Psoas muscle (tissue), 8 donors: ENCODE measurements at places on chromosomes 11 and 22. TPM values are rescaled to one million over a fixed set of nuclear protein-coding genes. Genes with fewer than 3 reads are reported as not detected.

DNA sequence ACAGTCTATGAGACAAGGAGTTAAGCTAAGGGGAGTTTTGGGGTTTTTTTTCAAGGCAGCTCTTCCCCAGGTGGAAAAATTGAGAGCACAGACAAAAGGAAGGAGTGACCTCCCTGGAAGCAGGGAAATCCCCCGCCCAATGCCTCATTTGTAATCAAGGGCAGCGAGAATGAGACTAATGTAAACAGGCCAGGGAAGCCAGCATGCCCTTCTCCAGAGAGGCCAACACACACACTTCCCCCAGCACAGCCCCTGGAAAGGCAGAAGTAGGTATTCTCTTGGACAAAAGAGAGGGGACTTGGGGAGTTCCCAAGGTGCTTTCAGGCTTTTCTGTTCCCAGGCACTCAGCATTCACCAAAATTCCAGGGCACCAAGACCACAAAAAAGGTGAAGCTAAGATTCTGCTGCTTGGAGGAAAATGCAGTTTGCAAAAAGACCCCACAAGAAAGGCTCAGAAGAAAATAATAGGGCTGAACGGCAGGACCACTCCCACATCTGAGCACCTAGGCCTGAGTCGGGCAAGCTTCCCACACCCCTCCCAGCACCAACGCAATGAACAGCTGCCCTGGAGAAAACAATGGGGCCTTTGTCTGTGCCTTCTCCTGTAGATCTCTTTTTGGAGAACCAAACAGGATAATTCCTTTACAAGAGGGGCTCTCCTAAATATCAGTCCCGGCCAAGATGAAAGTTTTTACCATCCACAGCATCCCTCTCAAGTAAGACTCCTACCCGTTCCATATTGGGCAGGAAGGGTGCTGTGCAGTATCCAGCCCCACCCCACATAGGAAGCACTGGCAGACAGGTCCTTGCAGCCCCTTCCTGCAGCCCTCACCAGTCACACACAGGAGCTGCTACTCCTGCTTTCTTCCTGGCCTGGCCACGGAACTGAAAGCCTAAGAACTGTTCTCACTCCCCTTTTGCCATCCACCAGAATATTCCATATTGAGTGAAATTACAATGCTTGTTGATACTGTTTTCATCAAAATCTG, 70.7 kb upstream of the AKIP1 start:
- no peak overlapping the region for H3K4me3 ChIP-seq
- H3K36me3 ChIP-seq, result no peaks in the 10 kb centered on the region
- H3K27me3 ChIP-seq, result no peaks in the 10 kb centered on the region

DNA sequence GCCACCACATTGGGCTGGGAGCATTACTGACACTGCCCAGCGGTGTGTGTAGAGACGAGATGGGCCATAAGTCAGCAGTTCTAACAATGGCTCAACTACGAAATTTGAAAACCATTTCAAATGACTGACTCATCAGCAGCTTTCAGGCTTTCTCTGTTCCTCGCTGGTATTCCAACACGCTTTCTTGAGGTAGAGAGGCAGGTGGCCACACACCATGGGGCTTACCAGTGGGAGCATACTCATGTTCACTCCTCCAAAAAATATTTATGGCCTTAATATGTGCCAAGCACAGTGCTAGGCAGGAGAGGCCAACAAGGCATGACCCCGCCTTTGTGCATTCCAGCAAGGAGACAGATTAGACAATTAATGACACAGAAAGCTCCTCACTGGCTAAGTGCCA, 20.3 kb downstream of the ARFGAP2 start:
- peaks cover 11% of the 10 kb centered on the region for H3K4me1 ChIP-seq
- DNase-seq, result no peak
- no peak overlapping the region for H3K27ac ChIP-seq

DNA sequence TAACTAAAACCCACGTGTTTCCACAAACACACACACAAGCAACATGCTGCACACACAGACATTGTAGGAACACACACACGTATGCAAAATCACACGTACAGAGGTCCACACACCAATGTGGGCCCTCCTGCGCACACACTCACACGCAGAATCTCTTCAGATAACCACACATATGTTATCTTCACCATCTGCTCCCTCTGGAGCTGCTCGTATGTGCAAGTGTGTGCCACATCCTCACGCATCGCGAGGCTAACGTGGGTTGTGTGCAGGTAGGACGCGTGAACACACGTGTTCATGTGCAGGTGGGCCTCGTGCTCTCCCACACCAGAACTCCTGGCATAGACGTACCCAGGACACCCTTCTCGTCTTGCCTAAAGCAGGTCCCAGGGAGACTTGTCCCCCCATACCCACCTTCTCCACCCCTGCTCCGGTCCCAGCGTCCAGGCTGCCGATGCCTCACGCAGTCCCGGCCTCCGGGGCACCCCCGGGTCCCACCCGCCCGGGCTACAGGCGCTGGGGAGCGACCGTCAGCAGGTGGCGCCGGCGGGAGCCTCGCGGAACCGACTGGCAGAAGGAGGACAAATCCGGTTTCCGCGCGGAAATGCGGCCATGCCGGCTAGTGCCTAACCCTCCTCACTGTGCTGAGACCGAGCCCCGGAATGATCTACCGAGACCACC, 10.3 kb upstream of the IGSF9B start:
- no peaks in the 10 kb centered on the region for H3K27me3 ChIP-seq
- DNase-seq, result peak; percentile 76
- H3K36me3 ChIP-seq, result no peaks in the 10 kb centered on the region
- peaks cover 4% of the 10 kb centered on the region for H3K4me1 ChIP-seq

DNA sequence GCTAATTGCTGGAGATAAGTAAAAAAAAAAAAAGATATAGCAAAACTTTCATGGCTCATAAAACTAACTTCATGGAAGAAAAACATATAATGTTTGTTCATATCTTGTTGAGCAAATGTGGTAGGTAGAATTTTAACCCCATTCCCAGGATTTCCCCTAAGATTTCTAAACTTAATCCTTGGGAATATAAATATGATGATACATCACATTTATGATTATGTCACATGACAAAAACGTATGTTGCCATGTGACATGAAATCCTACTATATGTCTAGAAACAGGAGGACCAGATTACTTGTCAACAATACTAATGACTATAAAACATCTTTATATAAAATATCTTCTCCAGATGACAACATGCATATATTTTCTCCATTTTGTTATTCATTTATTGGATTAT, 679.0 kb upstream of the LRRC4C start:
- H3K4me1 ChIP-seq, result no peaks in the 10 kb centered on the region
- no peaks in the 10 kb centered on the region for H3K36me3 ChIP-seq
- DNase-seq, result no peak
- no peak overlapping the region for H3K4me3 ChIP-seq

DNA sequence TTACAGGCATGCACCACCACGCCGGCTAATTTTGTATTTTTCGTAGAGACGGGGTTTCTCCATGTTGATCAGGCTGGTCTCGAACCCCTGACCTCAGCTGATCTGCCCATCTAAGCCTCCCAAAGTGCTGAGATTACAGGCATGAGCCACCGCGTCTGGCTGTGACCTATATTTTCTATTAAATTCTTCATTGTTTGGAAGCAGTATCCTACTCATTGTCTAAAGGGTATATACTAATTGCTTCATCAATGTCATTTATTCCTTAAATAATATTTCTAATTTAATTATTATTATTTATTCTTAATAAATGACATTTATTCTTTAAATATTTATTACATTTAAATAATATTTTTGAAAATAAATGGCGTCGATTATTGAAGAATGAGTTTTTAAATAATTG, 817.3 kb upstream of the API5 start:
- H3K36me3 ChIP-seq, result no peaks in the 10 kb centered on the region
- H3K4me1 ChIP-seq, result no peaks in the 10 kb centered on the region
- no peak overlapping the region for H3K4me3 ChIP-seq
- H3K27ac ChIP-seq, result no peak overlapping the region
- DNase-seq, result no peak

DNA sequence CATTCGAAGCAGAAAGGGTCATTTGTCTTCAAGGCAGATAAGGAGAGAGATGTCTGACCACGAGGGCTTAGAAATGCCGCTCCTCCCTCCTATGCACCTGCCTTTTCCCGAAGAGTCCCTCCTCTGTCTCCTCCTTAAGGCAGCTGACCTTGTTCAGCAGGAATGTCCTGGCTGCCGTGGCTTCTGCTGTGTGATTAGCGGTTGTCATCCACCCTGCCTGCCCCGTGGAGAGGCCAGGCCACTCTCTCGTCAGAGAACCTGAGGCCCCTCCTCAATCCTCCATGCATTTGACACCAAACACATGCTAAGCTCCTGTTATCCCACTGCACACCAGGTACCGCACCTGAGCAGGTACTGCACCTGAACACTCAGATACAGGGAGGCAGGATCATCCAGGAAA, 834.6 kb downstream of the TBC1D22A start:
- no peaks in the 10 kb centered on the region for H3K27me3 ChIP-seq
- no peak for DNase-seq
- no peak overlapping the region for H3K27ac ChIP-seq
- H3K36me3 ChIP-seq, result no peaks in the 10 kb centered on the region

GRCh38 chr22:41822317-41823057, 10.4 kb upstream of the SREBF2 start:
- DNase-seq, result no peak
- H3K4me3 ChIP-seq, result no peak overlapping the region
- no peak overlapping the region for H3K27ac ChIP-seq
- peaks cover 23% of the 10 kb centered on the region for H3K4me1 ChIP-seq

DNA sequence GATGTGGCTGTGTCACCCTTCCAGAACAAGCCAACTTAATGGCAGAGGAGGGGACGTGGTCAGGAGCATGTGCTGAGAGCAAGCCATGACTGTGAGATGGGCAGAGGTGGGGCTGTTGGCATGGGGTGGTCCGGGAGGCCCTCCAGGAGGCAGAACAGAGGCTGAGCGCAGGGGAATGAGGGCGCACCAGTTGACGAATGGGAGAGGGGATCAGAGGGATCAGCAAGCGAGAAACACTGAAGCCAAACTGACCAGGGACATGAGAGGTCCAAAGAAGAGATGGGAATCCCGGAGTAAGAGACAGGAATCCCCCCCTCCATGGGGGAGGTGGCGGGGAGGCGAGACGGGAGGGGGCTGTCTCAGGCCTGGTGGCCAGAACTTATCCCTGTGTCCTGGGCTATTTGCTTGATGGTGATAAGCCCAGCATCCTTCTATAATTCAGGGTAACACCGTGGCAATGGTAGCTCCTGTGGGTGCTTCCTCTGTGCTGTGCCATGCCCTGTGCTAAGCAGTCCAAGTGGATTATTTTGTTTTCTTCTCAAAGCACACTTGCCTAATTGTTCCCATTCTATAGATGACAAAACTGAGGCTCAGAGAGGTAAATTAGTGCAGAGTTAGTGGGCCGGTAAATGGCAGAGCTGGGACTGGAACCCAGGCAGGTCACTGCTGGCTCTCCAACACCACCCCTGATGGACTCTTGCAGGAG, 83.4 kb upstream of the SHISAL1 start:
- H3K4me3 ChIP-seq, result no peak overlapping the region
- no peaks in the 10 kb centered on the region for H3K4me1 ChIP-seq
- no peak for DNase-seq
- H3K27ac ChIP-seq, result no peak overlapping the region
- no peaks in the 10 kb centered on the region for H3K36me3 ChIP-seq
- H3K27me3 ChIP-seq, result peaks cover 18% of the 10 kb centered on the region

GRCh38 chr22:31586137-31586920, 75.7 kb downstream of the PISD start:
- H3K4me1 ChIP-seq, result no peaks in the 10 kb centered on the region
- no peak for DNase-seq
- H3K27me3 ChIP-seq, result no peaks in the 10 kb centered on the region

GRCh38 chr11:86811637-86812321, 11.4 kb downstream of the PRSS23 start:
- H3K4me1 ChIP-seq, result peaks cover 25% of the 10 kb centered on the region
- no peak for DNase-seq
- peak overlapping the region; percentile 23 for H3K27ac ChIP-seq
- H3K36me3 ChIP-seq, result peaks cover 4% of the 10 kb centered on the region
- H3K27me3 ChIP-seq, result no peaks in the 10 kb centered on the region
- no peak overlapping the region for H3K4me3 ChIP-seq

GRCh38 chr11:12152321-12152720, 41.9 kb downstream of the MICAL2 start:
- no peaks in the 10 kb centered on the region for H3K36me3 ChIP-seq
- no peak for DNase-seq
- no peak overlapping the region for H3K4me3 ChIP-seq

DNA sequence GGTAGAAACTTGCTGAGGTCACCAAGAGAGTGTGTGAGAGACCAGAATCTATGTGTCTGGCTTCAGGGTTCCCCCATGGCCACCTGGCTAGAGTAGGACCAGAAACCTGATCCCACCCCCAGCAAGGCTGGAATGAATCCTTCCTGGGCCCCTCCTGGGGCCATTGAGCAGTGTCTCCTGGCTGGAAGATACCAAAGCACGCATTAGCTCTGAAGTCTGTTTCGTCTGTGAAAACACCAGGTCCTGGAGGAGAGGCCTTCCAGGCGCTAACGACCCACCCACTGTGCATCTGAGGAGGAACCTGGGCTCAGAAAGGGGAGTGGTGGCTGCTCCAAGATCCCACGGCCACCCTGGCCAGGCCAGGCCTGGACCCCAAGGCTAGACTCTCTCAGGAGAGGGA, 15.5 kb upstream of the TSKU start:
- no peaks in the 10 kb centered on the region for H3K36me3 ChIP-seq
- no peak overlapping the region for H3K4me3 ChIP-seq
- H3K27me3 ChIP-seq, result no peaks in the 10 kb centered on the region
- H3K4me1 ChIP-seq, result peaks cover 22% of the 10 kb centered on the region
- no peak for DNase-seq

Gene NEU3
- total RNA-seq, result 14.8 TPM

Gene POLR2F
- total RNA-seq, result 94.9 TPM

Gene TSGA10IP
- total RNA-seq, result not detected

Gene MAPK8IP1
- total RNA-seq, result 1.6 TPM
